ENCODE measurements at places on chromosomes 6 and 20.

DNA sequence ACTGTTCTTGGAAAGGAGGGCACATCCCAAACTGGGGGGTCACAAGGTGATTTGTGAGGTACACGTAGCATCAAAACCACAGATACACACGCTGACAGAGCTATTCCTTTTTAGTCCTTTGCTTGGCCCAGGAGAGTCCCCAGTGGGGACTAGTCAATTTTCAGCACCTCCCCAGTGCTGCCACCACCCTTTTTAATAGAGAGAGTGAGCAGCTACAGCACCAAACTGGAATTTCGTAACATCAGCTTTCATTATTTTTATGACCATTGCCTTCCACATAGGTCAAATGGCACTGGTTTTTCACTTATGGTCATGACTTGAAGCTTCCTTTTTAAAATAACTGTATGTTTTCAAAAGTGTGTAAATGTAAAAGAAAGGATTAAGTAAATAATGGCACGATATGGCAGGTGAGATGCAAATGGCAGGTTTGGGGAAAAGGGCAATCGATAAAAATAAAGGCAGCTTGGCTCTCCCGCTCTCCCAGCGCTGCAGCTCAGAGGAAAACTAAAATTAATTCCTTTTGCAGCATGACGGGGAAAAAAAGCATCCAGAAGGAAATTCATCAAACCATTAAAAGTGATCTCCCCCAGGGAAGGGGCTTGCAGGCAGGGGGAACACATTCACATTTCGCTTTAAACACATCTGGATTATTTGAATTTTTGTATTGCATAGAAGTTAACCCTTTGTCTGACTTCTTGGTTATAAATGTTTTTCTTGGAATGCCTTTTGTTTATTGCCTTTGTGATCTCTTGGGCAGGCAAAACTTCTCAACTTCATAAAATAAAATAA, 95.2 kb downstream of the ANKRD60 start:
- no peak for DNase-seq

DNA sequence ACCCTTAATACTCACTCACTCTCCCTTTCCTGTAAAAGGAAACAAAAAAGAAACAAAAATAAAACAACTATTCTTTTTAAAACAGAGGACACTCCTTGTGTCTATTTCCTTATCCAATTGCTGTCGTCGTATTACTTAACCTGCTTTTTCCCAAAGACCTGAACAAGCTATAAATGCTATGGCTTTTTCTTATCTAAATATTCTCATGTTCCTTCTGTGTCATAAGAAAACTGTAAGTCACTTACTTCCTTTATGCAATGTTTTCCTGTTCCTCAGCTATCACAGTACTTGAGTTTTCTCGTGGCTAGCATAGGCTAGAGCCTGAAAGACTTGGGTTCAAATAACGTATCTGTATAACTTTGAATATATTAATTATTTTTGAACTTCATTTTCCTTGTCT, 99.2 kb downstream of the IRAK1BP1 start:
- no peak for DNase-seq

DNA sequence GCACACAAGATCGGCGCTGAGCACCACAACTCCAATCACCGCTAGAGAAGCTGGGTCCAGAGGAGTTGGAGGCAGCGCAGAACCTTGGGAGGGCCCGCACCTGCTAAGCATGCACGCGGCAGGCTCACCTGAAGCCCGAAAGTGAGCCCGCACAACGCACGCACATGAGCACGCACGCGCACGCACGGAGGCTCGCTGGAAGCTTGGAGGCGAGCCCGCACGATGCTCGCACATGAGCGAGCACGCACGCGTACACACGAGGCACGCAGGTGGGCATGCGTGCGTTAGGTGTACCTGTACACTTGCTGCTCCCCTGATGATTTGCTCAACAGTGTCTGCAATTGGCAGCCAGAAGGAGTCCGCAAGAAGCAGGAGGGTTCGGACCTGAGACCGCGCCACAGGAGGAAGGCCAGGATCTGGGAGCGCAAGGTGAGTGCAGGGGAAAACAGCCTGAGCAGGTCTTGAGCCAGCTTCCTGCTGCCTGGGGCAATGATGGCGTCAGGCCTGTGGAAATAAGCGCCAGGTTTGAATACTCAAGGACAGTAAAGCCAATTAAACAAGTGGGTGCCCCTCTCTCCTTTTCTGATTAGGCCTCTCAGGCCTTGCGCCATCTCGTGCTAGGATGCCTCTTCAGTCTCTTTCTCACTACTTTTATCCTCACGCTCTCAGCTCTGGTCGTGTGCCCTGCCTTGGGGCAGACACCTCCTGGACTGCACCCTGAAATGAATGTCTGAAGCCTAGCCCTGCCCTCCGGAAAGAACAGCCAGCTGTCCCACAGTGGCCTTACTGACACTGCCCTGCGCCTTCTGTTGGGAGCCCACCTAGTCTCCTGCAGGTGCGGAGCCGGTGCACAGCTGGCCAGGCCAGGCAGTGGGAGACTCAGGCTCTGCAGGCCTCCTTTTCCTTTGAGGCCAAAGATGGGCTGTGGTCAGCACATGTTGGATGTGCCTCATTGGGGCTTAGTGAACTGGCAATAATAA, 340.4 kb downstream of the CDC5L start:
- DNase-seq: no peak

DNA sequence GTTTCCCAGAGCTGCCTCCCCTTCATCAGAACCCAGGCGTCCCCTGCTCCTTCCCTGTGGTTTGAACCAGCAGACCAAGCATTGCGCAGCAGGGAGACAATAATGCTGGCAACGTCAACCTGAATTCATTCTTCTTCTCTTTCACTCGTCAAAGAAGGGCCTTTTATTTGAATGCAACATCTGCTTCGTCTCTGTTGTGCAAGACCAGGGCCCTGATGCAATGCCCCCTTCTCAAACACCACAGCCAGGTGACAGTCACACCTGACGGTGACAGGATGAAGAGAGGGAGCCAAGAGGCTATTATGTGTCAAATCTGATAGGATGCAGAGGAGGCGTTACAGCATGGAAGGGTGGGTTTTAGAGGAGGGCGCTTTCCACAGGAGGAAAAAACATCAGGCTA, 8.0 kb downstream of the INSM1 start:
- no peak for DNase-seq

GRCh38 chr20:8627340-8628004, 441.4 kb upstream of the PLCB4 start:
- DNase-seq: no peak

GRCh38 chr6:128491100-128491581, 29.3 kb downstream of the PTPRK start:
- DNase-seq: no peak

DNA sequence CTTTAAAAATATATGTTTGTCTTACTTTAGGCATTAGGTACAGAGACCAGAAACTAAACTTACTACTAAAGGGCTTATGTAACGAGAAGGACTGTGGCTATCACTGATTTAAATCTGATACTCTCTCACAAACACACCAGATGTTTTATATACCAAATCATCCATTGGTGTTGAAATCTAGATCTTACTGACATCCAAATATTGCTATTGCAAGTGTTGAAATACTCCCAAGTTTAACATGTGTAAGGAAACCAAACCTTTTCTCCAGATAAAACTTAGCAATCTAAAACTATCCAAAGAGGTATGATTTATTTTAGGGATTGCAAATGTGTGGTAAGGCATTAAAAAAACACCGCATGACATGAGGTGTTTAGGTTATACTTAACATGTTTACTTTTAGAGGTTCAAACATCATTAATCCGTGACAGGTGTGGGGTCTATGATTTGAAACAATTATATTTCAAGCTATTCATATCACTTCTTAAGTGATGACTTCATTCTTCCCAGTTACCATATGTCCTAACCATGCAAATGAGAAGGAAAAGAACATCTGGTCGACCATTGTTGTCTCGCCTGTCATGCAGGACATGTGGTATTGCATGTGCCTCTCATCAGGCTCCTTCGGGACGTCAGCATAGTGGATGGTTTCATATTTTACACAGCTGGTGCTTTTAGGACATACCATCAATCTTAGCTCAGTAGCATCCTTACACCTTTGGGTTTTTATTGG, 168.3 kb upstream of the SPACA1 start:
- no peak for DNase-seq

GRCh38 chr20:25324412-25324811, 66.2 kb downstream of the ABHD12 start:
- DNase-seq: no peak

- no peak for DNase-seq
Measured at GRCh38 chr6:43070028-43070632, 6.0 kb upstream of the PTK7 start.

- DNase-seq: no peak
Measured at GRCh38 chr6:91449539-91449938, 862.7 kb upstream of the MAP3K7 start.

DNA sequence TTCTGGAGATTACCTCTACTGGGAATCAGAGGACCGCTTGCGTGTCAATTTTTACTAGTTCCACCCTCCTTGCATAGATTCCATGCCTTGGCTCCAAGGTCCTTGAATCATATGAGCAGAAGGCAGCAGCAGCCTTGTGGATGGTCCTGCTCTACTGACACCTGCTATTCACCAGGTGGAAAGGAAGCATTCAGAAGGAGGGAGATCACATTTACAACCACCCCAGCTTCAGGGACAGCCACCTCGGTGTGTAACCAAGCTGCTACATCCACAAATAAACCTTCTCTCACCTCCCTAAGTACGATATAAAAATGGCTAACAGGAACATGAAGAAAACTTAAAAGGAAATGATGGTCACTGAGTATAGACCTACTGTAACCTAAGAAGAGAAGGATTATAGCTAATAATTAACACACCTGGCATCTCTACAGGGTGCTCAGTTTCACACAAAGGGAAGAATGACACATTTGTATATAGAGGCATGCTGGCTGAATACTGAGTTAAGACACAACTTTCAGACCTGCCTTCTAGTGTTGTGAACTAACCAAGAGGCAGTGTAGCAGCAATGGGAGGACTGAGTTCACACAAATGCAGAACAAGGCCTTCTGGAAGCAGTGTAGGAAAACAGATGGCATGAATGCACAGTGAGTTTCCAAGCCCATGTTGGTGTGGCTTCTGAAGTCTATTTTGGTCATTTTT, 46.3 kb upstream of the SRPK1 start:
- DNase-seq: no peak

DNA sequence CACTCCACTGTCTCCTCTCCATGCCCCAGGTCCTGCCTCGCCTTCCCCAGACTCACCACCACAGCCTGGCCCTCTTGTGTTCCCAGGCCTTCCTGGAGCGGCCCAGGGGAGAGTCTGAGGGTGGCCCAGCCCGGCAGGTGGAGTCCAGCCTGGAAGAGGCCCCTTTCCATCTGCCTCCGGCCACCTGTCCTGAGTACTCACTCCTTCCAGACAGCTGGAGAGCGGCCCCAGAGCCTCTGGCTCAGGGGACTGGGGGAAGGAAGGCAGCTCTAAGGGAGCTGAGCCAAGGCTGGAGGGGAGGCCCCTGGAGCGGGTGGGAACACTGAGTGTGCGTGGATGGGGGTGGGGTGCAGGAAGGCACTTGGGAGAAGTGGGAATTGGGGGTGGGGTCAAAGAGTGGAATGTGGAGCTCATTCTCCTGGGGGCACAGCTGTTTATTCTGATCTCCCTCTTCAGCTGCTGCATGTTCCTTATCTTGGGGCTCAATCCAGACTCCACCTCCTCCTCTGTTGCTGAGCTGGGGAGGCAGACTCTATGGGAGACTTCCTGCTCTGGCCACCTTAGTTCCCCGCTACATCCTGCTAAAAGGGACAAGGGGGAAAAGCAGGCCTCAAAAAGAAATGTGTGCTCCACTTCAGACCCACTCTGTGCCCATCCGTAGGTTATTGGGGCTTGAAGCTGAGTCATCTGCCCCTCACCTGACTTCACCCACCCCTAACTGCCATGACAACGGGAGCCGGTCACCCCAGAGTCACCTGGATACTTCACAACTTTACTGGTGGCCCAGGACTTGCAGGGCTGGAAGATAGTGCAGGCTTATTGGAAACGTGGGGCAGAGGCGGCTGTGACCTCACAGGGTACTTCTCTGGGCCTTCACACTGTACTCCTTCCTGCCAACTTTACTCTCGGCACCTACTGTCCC, 19.5 kb upstream of the TAF8 start:
- no peak for DNase-seq

GRCh38 chr20:43408848-43409576, 48.7 kb upstream of the SRSF6 start:
- no peak for DNase-seq

GRCh38 chr20:3502878-3503277, 32.1 kb downstream of the ATRN start:
- no peak for DNase-seq

DNA sequence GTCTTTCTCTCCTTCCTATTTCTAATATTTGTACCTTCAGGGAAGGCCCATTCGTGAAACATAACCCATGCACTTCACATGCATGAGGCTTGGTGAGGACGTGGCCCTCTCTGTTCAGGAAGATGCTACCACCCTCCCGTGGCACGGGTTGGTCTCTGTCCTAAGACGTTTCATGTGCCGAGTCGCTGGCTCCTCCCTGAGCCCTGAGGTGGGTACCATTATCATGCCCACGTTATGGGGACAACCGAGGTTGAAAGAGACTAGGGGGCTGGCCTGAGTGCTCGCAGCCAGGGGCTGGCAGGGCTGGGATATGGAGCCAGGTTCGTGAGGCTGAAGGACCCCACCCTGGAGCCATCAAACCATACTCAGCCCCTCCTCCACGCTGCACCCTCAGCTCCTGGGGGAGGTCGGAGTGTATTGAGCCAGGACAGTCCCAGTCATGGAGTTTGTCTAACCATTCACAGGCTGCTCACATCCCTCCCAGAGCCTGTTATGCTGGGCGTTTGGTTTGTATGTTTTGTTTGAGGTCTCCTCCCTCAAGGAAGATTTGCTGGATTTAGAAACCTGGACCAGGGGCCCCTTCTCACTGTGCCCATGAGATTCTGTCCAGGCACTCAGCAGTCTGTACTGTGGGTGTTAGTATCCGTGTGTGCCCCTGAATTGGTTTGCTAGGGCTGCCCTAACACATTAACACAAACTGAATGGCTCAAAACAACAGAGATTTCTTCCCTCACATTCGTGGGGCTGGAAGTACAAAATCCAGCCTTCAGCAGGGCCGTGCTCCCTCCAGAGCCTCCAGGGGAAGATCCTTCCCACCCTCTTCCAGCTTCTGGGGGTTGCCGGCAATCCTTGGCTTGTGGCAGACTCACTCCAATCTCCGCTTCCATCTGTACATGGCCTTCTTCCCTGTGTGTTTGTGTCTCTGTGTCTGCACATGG, 88.3 kb downstream of the ANKRD60 start:
- DNase-seq: no peak

GRCh38 chr20:63636752-63637628, 10.1 kb upstream of the GMEB2 start:
- no peak for DNase-seq

- no peak for DNase-seq
Measured at GRCh38 chr20:3250091-3250504, 11.1 kb upstream of the SLC4A11 start.

DNA sequence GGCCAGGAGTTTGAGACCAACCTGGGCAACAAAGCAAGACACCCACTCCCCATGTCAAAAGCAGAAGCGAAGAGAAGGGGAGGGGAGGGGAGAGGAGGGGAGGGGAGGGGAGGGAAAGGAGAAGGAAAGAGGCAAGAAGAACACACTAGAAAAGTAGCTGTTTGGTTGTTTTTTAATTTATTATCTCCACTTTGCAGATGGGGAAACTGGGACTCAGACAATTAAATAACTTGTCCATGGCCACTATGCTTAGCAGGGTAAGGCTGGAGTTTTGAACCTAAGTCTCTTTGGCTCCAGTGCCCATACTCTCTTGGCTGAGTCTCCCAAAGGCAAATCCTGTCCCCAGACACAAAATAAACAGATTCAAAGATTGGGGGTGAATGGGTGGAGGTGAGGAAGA, 12.4 kb upstream of the GHRH start:
- DNase-seq: no peak

GRCh38 chr20:10963717-10964266, 290.0 kb upstream of the JAG1 start:
- DNase-seq: no peak

Measured in stimulated activated CD4-positive, alpha-beta T cell treated with anti-CD3 and anti-CD28 coated beads, Interleukin-1b, Interleukin-23, amount 100 ng/mL, for 1 hour (primary cell).